Progenitor cell of endocrine pancreas (in vitro differentiated cells): ENCODE measurements at places on chromosomes 6 and 20.

- no peak for DNase-seq
Measured at GRCh38 chr20:50401587-50402418, 108.4 kb upstream of the PTPN1 start.

- no peak for DNase-seq
Measured at GRCh38 chr20:33070111-33071053, 9.1 kb upstream of the BPIFB4 start.

GRCh38 chr6:67630146-67630545 lies 1004.9 kb upstream of the ADGRB3 start:
- no peak for DNase-seq

DNA sequence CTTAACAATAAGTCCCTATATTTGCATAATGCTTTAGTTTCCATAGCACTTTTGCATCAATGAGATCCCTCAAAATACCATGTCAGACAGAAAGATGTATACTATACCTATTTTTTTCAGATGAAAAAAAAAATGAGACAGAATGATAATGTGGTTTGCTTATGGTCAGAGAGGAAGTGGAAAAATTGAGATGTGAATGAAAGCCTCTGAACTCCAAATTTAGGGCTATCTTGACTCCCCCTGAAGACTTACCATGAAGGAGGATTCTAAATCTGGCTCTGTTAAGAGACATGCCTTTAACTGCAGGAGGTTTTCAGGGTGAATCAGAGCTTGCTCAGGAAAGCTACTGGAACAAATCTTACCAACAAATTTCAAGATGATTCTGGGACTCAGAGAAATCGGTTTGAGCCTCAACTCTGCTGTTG lies 176.2 kb downstream of the ISM1 start:
- no peak for DNase-seq

GRCh38 chr20:21262812-21263211 lies 40.3 kb upstream of the XRN2 start:
- no peak for DNase-seq
